ENCODE measurements at places on chromosomes 12 and 14. TPM values are rescaled to one million over a fixed set of nuclear protein-coding genes. Genes with fewer than 3 reads are reported as not detected.

The CMTM5 gene
- 2.3 TPM for polyA plus RNA-seq

The SELPLG gene
- polyA plus RNA-seq, result 1.7 TPM

The OLR1 gene
- 1.3 TPM for polyA plus RNA-seq

The SLC6A12 gene
- 15.0 TPM for polyA plus RNA-seq

The RECQL gene
- polyA plus RNA-seq, result 27.5 TPM
